ENCODE measurements at places on chromosomes 6 and 20. TPM values are rescaled to one million over a fixed set of nuclear protein-coding genes. Genes with fewer than 3 reads are reported as not detected.

GRCh38 chr6:1796706-1797529, 187.2 kb downstream of the FOXC1 start:
- no peak for DNase-seq

GRCh38 chr6:43468748-43469681, 8.4 kb upstream of the TJAP1 start:
- DNase-seq, result no peak

- DNase-seq, result no peak
Measured at GRCh38 chr6:98583506-98583905, 250.9 kb upstream of the POU3F2 start.

GRCh38 chr6:76881414-76881813, 581.9 kb downstream of the HTR1B start:
- DNase-seq, result no peak

The BPI gene
- not detected for total RNA-seq

The ZNF512B gene
- total RNA-seq, result 16.4 TPM

DNA sequence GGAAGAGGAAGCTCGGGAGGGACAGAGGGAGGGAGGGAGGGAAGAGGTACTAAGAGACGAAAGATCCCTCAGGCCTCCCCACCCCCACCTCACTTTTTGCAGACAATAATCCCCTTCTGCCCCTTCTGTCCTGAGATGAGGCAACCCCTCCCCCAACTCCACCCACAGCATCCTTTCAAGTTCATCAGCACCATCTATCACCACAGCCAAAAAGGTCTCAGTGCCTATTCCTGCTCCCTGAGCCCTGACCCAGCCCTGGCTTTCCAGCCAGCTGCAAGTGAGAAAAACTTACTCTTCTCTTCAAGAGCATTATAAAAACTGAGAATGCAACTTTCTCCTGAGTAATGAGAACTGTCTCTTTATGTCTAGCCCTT, 133.2 kb upstream of the LRFN2 start:
- DNase-seq, result no peak

The B3GAT2 gene
- 0.17 TPM for total RNA-seq

GRCh38 chr6:39224523-39225182, 4.6 kb downstream of the KCNK5 start:
- no peak for DNase-seq

The HLA-DMB gene
- 0.16 TPM for total RNA-seq

The SLC26A8 gene
- total RNA-seq, result 0.26 TPM

DNA sequence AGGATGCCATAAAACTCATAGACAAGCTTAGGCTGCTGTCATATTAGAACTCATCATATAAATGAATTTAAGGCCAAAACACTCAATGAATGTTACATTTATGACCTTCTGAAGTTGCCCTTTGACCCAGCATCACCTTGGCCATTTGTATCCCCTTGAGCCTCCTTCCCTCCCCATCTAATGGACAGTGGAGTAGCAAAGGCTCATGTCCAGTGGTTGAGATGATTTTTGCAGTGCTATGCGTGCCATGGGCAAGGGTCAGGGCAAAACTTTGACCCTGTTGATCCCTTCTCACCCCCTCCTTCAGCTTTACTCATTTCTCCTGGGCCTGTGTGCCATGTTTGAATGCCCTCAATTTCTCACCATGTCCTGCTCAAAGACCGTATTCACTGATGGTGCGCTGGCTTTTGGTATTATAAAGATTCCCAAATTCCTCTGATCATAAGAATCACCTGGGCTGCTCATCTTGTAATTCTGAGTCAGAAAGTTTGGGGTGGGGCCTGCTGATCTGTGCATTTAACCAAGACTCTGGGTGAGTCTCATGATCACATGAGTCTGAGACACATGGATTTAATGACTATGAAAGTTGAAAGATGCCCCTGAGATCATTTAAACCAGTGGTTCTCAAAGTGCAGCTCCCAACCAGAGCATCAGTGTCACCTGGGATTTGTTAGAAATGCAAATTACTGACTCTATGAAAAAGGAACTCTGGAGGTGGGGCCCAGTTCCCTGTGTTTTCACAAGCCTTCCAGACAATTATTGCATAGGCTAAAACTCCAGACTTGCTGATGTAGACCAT, 57.5 kb upstream of the IL20RA start:
- DNase-seq, result no peak

The CST1 gene
- total RNA-seq, result not detected

GRCh38 chr20:36833275-36834020, 42.5 kb upstream of the TLDC2 start:
- no peak for DNase-seq

DNA sequence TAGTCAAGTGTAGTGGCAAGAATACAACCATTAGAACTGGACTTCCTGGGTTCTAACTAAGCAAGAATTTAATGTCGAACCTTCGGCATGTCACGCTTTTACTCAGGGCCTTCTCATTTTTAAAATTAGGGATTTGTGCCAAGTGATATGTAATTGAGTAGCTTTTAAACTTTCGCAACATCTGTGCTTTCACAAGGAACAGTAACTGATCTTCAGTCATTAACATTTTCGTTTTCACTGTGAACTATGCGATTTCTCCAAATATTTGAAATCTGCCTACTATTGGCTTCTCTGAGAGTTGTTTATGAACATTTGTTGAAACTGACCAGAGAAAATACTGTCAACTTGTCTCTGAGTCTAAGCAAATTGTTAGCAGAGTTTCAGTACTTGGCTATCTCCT, 27.6 kb downstream of the GRM1 start:
- no peak for DNase-seq

DNA sequence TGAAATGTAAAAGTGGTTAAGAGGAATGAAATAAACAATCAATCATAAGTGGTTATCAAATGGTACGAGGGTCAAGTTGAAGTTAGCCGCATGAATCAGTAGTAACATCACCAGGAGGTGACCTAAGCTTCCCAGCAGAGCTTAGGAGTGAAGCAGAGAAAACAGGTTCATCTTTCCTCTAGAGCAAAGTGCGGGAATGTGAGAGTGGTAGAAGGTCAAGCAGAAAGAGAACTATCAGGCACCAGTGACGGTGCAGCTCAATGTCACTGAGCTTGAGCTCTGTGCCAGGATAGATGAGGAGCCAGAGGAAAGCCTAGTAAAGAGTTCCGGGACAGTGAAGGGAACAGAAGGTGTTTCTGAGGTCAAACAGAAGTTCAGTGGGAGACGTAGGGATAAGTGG, 20.8 kb upstream of the TNFAIP3 start:
- DNase-seq, result no peak

DNA sequence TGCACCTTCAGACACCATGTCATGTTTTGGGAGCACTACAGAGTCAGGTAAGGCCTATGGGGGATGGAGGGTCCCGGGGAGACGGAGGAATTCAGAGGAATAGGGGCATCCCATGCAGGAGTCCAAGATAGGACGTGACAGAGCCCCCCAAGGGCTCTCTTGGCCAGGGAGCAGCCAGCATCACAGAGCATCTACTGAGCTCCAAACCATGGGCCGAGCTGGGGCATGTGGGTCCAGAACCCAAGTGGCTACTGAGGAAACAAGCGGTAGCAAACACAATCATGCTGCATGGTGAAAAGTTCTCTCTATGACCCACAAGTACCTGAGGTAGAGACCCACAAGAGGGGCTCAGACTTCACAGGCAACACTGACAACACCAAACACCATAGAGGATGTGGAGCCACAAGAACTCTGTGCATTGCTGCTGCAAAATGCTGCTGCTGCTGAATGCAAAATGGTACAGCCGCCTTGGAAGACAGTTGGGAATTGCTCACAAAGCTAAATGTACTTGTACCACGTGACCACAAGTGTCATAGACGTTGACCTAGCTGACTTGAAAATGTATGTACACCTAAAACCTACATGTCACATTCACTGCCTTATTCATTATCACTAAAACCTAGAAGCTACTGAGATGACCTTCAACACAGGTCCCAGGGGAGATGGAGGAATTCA, 33.4 kb upstream of the MAS1L start:
- DNase-seq, result no peak

The FNDC11 gene
- total RNA-seq, result not detected

DNA sequence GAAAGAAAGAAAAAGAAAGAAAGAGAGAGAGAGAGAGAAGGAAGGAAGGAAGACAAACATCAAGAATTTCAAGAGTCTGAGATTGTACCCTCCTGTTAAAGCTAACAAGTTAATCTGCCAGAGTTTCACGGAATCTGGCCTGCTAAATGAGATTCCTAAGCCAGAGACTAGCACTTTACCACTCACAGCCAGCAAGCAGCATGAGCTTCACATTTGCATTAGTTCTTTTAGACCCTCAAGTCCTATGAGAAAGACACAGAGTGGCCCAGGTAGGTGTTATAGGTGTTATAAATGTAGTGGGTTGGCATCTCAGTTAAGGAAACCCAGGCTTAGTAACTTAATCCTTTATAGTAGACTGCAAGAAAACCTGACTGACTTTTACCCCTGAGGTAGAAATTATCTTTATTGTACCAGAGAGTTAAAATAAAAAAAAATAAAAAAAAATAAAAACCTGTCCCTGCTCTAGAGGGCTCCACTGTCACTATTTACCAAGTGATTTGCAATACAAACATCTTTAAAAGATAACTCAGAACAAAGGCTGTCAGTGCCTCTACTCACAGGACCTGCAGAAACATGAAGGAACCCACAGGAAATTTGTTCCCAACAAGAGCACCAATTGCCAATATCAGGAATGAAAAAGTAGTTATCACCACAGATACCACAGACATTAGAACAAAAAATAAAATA, 9.7 kb upstream of the IBTK start:
- no peak for DNase-seq

- DNase-seq, result peak; percentile 20
Measured at GRCh38 chr6:36029464-36029863, 1.9 kb downstream of the MAPK14 start.

The PSMF1 gene
- total RNA-seq, result 75.2 TPM

- no peak for DNase-seq
Measured at GRCh38 chr6:30000156-30000791, 57.9 kb downstream of the HLA-A start.

DNA sequence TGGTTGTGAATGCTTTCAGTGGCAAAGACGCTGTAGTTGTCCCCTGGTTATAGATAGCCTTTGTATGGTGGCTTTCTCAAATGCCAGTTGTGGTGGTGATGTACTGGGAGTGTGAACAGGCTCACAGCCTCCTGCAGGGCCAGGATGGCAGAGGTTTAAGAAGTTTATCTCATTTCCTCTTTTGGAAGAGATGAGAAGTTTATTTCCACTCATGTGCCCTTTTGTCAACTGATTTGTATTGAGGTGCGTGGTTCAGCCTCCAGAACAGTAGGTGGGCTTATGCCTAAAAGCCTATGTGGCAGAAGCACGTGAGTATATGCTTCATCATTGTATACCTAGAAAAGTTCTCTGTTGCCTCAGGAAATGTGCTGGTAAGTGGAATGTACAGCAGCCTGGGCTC, 13.7 kb upstream of the ZFP57 start:
- DNase-seq, result no peak

The C6orf141 gene
- total RNA-seq, result 6.5 TPM

The NHLRC1 gene
- total RNA-seq, result 0.31 TPM

DNA sequence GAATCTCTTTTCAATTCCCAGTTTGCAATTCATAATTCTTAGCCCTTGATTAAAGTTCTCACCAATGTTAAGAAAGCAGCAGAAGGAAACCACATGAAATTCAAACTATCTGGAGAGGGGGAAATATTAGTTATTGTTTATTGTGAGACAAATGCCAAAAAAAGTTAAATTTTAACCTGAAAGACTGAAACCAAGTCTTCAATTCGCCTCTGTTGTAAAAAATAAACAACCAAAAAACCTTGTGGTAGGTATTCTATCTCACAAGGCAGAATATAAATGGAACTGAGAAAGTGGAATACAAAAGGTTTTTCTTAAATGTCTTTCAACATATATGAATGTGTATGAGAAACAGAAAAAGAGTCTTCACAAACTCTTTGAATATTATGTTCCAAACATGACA, 24.8 kb downstream of the TMX4 start:
- no peak for DNase-seq

DNA sequence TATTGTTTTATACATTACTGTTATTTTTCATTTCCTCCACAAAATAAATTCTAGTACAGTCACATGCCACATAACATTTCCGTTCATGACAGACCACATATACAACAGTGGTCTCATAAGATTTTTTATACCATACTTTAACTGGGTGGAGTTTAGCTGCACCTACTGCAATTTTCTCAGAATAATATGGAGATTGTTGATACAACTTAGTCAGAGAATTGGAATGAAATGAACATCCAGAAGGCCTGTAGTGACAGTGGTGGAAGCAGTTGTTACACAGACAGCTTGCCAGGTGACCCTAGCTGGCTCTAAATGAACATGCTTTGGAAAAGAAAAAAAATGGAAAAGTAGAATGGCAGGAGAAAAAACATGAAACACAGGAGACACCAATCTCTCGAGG, 183.2 kb upstream of the TCF21 start:
- peak; percentile 66 for DNase-seq

- DNase-seq, result no peak
Measured at GRCh38 chr20:48215536-48215935, 430.3 kb upstream of the SULF2 start.

The GMPR gene
- 2.4 TPM for total RNA-seq

The ZNF391 gene
- total RNA-seq, result 0.13 TPM

DNA sequence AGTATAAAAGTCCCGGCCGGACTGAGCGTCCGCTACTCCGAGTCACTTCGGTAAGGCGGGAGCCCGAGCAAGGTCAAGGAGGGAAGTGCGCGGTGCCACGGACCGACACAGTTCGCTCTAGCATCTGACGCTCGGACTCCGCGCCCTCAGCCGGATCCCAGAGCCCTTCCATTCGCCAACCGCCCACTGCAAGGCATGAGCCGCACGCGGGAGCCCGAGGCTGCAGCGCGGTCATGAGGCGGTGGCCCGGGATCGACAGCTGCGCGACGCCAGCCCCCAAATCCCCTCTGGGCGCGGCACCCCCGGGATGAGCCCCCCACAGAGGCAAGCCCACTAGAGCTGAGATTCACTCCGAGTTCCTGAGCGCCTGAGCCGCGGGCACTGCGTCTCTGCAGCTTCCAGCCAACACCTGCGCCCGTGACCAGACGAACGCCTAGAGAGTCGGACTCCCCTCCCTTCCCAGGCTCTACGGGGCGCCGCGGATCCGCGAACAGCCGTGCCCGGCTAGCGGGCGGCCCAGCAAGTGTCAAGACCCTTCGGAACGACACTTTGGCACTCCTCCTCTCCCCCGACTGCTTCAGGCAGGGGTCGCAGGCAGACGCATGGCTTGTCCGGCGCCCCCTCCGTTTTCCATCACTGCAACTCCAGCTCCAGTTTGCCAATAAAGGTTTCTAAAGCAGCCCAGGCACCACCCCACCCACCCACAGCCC, 725 bp upstream of the ISM1 start:
- DNase-seq, result no peak

- DNase-seq, result no peak
Measured at GRCh38 chr20:14556206-14556605, 218.8 kb upstream of the FLRT3 start.

- no peak for DNase-seq
Measured at GRCh38 chr6:36380166-36380565, 7.3 kb downstream of the ETV7 start.

GRCh38 chr6:96157018-96157565, 141.3 kb downstream of the FUT9 start:
- DNase-seq, result peak; percentile 45

Data from HT1080 (cell line).